ENCODE measurements at places on chromosomes 6 and 20. TPM values are rescaled to one million over a fixed set of nuclear protein-coding genes. Genes with fewer than 3 reads are reported as not detected.

RMND1 gene
- 25.2 TPM for polyA plus RNA-seq

PIM1 gene
- polyA plus RNA-seq: 10.8 TPM

RHAG gene
- polyA plus RNA-seq: 0.95 TPM

DNA sequence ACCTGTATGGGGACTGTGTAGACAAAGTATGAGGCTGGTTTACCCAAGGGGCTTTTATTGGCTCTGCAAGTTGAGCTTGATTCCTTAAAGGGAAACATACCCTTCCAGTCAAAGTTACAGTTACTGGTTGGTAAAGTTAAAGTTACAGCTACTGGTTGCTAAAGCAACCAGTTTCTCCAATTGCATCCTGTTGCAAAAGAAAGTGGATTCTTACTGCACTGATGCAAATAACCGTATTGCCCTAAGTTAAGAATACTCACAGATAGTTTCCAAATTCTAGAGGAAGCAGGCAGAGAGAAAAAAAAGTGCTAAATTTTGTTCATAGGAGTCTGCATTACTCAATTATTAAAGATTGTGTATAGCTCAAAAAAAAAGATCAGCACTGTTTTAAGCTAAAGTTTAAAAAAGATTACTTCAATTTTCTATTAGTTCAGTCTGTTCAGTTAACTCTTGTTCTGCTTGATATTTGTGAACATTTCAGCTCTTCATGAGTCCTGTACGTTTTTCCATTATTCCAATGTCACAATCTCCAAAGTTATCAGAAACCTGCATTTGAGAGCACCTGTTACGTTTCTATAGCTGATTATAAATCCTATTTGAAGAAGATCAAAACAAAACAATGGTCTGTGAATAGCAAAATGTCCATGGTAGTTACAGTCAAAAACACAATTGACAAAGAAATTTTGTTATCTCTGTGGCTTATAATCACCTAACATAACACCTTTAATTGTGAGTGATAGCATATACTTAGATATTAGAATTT, 8.6 kb upstream of the IL22RA2 start:
- no peak for DNase-seq

GRCh38 chr20:57001126-57001767, 265.2 kb downstream of the BMP7 start:
- DNase-seq: no peak
